Mucosa of gallbladder (tissue), 1 donor: ENCODE measurements at places on chromosomes 4 and X.

DNA sequence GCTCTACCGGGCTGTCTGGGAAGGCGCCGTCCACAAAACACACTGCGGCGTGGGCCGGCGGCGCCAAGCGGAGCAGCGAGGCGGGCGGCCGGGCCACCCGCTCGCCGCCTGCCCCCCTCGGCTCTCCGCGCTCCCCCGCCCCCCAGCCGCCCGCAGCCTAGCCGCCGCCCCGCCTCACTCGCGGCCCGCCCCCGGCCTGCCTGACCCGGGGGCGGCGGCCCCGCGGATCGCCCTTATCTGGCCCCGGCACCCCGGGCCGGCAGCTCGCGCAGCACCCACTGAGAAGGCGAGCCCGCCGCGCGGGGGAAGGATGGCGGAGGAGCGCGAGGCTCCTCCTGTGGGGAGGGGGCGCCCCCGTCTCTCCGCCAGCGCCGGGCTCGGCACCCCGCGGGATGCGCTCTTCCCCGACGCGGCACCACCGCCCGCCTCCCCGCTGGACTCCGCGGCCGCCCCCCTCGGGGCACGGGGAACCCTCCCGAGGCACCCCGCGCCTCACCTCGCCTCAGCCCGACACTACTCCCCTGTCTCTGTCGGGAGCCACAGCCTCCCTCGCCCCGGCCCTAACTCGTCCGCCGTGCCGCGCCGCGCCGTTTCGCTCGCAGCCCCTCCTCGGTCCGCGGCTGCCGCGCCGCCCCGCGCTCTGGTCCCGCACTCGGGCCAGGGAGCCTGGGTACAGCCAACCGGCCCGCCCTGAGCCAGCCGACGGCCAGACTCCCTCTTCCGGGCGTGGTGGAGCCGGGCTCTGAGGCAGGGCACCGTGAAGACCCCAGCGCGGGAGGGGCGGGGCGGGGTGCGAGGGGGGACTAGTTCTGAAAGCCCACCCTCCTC, 566 bp downstream of the ATP11C start:
- DNase-seq = peak; percentile 11

DNA sequence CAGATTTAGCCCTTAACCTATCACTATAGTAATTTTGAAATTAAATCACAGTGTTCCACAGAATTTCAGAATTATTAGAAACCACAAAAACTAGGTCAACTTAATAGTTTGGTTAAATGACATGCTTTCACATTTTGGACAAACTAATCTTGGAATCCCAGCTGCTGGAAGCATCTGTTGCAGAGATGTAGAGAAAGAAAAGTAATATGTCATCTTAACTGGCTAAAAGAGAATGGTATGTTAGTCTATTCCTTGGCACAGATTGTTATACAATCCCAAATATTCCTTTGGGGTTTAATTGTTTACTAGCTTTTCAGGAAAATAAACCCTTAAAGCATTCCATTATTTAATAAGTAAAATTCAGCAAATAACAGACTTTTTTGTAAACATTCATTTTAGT, 519.9 kb downstream of the IL15 start:
- DNase-seq = no peak

GRCh38 chr4:3269105-3269927, 20.4 kb downstream of the MSANTD1 start:
- DNase-seq = no peak

- DNase-seq = no peak
Observed at GRCh38 chr4:20418861-20419451, 167.3 kb downstream of the SLIT2 start.

DNA sequence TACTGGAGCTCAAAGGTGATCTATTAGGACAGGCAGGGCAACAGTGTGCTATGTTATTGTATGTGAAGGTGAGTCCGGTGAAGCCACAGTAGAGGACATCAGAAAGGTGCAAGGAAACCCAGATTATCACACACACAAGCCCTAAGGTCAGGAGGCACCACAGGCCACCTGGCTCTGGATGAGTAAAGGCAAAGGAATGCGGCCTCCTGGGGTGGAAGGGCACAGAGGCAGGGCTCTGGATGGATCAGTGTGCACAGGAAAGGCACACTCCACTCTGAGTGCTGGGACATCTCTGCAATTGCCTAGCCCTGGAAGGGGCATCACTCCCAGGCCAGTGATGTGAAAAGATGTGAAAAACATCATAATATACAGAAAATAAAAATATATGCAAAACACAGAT, 683.5 kb downstream of the TRIML1 start:
- no peak for DNase-seq

DNA sequence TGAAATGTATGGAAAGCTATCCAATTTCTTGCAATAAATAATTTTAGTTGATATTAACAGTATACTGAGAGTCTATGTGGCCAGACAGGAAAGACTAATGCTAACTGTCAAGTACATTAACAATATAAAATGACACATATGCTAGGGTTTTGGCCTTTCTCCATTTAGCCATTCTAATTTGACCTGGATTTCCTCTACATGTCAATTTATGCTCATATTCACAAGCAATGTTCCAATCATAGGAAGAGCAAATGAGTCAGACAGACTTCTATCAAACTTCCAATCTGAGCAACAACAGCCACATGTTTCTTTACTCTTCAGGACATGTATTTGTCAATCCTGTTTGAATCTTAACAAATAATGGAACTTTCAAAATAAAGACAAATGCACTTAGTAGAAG, 53.6 kb downstream of the CORIN start:
- no peak for DNase-seq

GRCh38 chr4:129901205-129901604, 805.3 kb downstream of the C4orf33 start:
- DNase-seq = no peak

GRCh38 chrX:77510007-77510406, 62.8 kb downstream of the FGF16 start:
- DNase-seq = no peak

DNA sequence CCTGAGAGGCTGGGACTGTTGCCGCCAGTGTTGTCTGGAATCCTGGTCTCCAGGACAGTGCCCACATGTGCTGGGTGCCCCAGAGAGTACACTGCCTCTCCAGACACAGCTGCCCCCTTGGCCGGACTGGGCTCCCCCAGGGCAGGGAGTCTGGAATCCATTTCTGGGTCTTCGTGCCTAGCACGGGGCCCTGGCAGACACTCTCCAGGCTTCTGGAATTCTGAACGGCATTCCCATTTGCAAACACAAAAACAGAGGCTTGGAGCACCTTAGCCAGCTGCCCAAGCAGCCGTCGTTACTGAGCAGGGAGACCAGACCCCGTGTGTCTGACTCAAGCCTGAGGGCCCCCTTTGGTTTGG, 20.8 kb downstream of the HMX1 start:
- DNase-seq = no peak

DNA sequence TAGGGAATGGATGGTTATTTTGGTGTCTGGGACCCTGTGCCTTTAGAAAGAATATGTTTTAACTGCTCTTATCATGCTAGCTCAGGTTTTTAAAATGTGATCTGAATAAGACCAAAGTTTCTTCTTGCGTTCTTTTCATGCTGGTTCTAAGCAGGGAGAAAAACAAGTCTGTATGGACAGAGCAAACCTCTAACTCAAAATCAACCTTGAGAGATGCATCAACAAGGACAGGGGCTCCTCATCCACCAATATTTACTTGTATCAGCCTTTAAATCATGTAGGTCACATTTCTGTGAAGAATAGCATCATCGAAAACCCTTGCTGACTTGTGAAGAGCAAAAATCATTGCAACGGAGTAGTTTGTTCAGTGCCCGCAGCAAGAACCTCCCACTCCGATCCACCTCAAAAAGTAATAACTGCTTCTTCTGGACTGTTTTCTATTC, 1.2 kb downstream of the ATP10D start:
- DNase-seq = no peak

DNA sequence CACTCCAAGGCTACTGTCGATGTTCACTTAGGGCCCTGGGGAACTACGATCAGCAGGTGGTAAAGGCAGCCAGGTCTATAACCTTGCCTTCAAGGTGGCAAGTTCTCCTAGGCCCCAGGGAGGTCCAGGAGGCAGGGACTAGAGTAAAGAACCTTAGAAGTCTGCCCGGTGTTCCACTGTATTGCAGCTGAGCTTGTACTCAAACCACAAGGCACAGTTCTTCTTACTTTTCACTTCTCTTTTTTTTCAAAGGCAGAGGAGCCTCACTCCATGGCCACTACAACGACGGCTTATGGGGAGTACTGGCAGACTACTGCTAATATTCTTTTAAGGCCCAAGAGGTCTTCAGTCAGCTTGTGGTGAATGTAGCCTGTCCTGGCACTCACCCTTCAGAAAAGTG, 78.8 kb upstream of the GPR174 start:
- no peak for DNase-seq

DNA sequence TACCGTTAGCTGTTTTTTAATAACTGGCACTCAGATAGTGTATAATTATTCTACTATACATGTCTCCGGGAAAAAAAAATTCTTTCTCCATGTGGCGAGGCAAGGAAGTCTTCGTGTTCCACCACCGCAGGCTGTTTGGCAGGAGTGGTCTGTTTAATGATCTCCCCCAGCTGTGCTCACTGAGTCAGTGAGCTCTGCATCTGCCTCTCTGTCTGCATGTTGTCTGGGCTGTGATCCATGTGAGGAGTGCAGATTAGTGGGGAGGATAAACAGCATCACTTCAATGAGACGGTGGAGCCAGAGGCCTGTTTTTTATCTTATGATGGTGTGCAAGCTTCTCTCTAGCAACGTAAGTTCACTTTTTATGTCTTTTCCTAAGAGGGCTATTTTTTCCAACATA, 69.8 kb downstream of the RPS3A start:
- DNase-seq = peak; percentile 83

DNA sequence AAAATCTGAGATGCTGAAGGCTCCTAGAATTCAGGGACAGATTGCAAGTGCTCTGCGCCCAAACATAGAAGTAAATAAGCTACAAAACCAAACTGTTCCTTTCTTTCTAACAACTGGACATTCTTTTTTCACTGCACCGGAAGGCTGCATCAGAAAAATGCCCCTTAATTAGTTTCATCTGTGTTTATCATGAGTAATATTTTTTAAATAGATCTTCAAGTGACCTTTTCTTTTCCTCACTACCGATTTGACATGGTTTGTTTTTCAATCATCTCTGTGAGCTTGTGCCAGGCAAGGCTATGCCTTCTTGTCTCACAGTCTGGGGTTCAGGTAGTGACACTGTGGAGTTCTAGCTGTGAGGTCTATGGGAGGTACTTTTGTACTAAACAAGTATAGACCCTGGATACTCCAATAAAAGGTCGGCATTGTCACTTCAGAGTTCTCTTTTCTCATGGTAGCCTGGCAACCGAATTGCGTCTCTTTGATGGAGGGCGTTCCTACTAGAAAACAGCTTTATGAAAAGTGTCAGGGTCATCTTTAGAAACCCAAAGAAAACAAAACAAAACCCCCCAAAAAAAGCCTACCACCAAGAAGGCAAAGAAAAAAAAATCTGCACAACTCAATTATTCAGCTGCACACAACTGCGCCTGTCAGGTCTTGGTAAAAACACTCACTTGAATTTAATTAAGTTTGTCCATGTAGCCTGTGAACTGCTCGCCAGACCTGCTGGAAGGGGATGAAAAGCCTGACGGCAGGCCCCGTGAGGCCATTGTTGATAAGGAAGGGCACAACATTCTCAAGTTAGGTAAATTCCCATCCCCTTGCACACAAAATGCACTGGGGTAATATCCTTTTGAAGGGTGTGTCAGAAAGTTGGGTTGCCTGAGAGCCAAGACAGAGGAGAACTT, 22.8 kb upstream of the ADAMTS3 start:
- no peak for DNase-seq

- no peak for DNase-seq
Observed at GRCh38 chrX:33194876-33195433, 16.4 kb downstream of the DMD start.

DNA sequence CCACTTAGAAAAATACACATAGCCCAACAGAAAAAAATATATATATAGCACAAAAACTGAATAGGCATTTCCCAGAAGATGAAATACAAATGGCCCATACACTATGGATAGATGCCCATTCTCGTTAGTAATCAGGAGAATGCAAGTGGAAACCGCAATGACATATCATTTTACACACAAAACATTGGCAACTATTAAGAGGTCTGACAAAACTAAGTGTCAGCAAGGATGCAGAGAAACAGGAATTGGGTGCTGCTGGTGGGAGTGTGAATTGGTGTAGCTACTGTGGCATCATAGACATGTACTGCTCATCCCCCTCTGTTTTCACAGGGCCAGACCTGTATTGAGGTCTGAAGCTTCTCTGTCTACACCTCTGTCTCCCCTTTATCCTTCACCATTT, 320.0 kb downstream of the IDS start:
- no peak for DNase-seq

DNA sequence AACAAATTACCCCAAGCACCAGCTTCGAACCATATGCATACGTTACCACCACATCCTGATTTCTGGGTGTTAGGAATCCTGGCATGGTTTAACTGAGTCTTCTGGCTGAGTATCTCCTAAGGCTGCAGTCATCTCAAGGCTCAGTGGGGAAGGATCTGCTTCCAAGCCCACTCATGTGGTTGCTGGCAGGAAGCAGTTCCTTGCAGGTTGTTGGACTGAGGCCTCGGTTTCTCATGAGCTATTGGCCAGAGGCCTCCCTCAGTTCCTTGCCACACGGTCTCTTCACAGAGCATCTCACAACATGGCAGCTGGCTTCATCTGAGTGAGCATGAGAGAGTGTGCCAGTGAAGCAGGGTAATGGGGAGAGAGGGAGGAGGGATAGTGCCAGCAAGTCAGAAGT, 96.1 kb upstream of the MTM1 start:
- no peak for DNase-seq

- DNase-seq = no peak
Observed at GRCh38 chr4:45043911-45044310, 317.6 kb upstream of the GNPDA2 start.

- no peak for DNase-seq
Observed at GRCh38 chrX:112967341-112967740, 126.7 kb upstream of the AMOT start.

DNA sequence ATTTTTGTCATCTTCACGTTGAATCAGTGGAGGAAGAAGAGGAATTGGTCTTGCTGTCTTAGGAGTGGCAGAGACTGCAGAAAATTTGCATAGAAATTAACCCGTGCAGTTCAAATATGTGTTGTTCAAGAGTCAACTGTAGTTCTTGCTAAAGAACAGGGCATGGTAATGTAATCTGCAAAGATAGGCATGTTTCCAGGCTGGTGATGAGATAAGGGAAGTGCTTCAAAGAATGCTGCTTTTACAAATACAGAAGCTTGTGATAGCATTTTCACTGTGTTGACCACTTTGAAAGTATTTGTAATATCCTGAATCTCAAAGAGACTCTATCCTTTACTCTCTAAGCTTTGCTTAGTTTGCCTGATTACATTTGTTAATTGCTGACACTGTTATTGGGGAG, 60.1 kb downstream of the PRRG1 start:
- no peak for DNase-seq

GRCh38 chrX:23797371-23798128, 14.6 kb downstream of the SAT1 start:
- DNase-seq = no peak
